ENCODE measurements at places on chromosomes 1 and 21.
A peak's percentile ranks its signal among the peaks of the same experiment; 100 is the strongest.

DNA sequence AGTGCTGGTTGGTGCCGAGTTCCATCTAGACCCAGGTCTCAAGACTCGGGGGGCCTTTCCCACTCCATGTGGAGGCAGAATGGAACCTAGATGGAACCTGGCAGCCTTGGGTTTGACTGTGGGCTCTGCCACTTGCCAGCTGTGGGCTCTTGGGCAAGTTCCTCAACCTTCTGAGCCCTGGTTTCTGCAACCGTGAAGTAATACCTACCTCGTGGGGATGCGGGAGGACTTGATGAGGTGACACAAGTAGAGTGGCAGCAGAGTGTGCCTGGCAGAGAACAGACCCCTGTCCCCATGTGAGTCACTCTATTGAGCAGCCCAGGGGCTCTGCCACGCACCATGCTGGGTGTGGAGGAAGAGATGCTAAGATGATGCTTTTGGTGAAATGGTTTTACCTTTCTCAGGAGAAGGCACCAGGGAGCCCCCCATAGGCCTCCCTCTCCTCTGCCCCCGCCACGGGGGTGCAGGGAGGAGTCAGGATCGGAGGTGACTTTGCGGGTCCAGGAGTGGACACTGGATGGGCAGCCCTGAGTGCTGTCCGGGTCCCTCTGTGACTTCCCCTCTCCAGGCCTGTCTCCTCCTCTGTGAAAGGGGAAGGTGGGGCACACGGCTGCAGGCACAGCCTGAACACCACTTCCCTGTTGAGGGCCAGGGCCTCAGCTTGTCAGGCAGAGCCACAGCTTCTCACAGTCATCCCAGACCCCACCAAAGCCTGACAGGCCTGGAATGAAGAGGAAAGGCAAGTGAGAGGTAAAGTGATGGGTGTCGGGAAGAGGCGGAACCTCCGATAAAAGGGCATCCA is 36.7 kb upstream of the EDN2 start:
- no peak for DNase-seq

- DNase-seq = no peak
Measured at GRCh38 chr1:20678599-20678998, 17.4 kb upstream of the DDOST start.

GRCh38 chr1:22567197-22567596 is 3.9 kb downstream of the EPHA8 start:
- no peak for DNase-seq

DNA sequence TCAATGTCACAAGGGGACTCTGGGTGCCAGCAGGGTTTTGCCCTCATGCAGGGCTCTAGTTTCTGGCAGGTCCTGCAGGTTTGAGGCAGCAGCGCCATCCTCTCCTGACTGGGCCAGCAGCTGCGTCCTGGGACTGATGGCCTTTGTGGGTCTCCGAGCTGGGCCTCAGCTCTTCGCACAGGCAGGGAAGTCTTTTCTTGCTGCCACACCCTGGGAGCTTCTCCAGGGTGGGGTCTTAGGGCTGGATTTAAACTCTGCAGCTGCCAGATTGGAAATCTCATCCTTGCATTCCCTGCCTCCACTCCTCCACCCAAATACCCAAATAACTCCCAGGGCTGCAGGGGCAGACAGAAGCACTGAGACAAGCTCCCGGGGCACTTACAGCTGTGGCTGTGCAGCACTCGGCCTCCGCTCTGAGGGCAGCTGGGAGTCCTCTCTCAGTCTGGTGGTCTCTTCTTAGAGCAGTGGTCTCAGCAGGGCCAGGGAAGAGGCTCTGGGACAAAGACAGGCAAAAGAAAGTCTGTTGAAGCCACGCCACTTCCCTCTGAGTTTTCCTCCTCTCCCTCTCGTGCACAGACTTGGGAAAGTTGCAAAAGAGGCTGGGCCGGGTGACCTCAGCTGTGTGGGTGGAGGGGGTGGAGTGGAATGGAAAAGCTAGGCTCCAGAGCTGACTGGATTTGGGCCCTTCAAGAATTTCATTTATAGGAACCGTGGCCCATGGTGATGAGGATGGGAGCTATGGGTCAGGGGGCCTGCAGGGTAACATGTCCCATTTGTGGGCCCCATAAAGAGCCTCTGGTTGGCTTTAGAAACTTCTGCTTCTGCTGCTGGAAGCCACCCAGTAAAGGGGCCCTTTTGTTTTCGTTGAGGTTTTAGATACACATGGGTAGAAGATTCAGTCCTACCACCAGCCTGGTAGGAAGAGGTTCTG is at the start of gene RAB7B:
TSS of gene RAB7B (minus strand) at position 525 of the 931 bp plus-strand sequence. CDS start 9,260 bp downstream, outside the sequence.
- no peak for DNase-seq

- no peak for DNase-seq
Measured at GRCh38 chr1:247961791-247962190, 3.2 kb upstream of the OR2AK2 start.

- no peak for DNase-seq
Measured at GRCh38 chr1:46615735-46616134, 876 bp downstream of the MOB3C start.

DNA sequence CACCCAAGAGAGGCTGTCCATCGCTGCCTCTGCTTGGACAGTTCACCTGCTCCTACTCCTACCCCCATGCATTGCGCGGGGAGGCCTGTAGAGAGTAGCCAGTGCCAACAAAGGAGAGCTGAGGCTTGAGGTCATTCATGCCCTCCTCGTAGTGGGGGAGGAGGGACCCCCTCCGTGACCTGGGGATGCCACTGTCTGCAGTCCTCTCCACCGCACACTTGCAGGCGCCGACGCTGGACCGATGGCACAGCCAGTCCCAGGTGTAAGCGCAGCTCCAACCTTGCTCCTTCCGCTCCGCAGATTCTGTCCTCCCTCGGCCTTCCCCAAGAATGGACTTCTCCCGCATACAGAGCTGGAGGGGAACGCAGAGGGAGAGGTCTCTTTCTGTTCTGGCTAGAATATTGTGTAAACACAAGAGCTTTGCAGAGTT is 672 bp upstream of the PHLDA3 start:
- no peak for DNase-seq

- no peak for DNase-seq
Measured at GRCh38 chr1:234398849-234399381, 25.7 kb downstream of the COA6 start.

- DNase-seq = no peak
Measured at GRCh38 chr1:40438391-40439015, 11.8 kb upstream of the ZFP69B start.

DNA sequence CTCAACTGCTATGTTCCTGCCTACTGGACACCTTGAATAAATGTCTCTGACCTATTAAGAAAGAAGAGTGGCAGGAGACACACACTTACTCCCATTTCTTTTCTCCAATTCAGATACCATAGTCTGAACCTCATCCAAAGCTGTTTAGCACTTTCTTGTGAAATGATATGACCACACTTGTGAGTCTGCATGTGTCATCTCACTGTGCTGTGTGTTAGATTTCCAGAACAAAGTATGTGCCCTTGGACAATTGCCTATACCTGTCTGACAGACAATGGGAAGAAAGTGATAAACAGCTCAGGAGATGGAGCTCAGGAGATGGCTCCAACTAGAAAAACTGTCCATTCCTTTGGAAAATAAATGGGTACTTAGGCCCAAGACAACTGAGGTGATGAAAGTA is 48.4 kb downstream of the USP48 start:
- DNase-seq = no peak

- DNase-seq = no peak
Measured at GRCh38 chr1:196442366-196442765, 165.9 kb downstream of the KCNT2 start.

DNA sequence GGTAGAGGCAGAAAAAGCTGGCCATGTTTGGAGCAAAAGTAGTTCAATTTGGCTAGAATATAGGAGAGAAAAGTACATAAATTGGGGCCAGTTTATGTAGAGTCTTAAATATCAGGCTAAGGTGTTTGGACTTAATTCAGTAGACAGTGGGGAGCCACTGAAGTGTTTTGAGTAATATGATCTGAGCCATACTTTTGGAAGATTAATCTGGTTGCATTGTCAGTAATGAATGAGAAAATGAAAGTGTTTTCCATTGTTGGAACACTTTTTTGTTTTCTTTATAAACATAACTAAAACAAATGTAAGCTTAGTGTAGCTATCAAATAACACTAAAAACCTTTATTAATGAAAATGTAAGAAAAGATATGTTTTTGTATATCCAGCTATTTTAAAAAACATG is 42.1 kb downstream of the POU2F1 start:
- DNase-seq = no peak

- no peak for DNase-seq
Measured at GRCh38 chr21:15508554-15508953, 221.2 kb upstream of the USP25 start.

DNA sequence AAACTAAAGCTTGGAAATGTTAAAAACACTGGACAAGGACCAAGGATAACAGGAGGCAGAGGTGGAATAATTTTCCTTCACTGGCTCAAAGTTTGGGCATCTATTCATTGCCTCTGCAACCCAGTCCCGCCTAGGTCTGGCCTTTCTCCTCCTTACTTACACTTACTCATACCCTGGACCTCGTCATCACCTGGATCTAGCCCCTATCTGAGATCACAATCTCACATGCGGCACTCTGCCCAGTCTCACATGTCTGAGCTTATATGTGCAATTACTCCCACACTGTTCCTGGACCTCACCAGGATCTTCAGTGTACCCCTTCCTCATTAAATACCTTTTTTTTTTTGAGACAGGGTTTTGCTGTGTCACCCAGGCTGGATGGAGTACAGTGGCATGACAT is 37.6 kb downstream of the NVL start:
- no peak for DNase-seq

DNA sequence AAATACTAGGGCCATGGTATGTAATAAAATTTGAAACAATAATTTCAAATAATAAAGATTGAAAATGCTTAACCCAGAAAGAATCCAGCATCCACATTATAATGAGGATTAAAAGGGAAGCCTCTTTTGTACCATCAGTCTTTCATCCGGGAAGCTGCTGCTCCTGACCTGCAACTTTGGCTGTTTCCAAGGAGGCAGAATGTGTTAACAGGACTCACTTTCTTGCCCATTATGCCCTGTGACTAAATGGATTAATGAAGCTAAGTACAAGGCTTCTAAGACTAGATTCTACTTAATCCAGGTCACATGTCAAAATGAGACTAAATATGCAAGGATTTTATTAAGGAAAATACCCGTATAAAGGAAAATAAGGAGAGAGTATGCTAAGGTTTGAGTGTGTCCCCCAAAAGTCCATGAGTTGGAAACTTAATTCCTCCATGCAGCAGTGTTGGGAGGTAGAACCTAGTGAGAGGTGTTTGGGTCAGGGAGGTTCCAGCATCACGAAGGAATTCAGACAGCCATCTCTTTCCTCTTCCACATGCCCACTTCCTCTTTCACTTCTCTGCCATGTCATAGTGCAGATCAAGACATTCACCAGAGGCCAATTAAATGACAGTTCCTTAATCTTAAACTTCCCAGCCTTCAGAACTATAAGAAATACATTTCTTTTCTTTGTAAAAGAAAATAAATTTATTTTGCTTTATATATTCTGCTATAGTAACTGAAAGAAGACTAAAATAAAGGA is 27.7 kb downstream of the FMO2 start:
- DNase-seq = peak; percentile 25

DNA sequence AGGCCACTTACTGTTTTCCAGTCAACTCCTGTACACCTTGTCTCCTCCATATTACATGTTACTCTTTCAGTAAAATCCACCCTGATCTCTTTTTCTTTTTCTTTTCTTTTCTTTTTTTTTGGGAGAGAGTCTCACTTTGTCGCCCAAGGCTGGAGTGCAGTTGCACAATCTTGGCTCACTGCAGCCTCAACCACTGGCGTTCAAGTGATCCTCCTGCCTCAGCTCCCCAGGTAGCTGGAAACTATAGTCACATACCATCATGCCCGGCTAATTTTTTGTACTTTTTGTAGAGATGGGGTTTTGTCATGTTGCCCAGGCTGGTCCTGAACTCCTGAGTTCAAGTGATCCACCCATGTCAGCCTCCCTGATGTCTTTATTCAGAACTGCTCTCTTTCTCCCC is 57.8 kb downstream of the CYYR1 start:
- DNase-seq = no peak

- no peak for DNase-seq
Measured at GRCh38 chr1:37449936-37450335, 24.4 kb upstream of the ZC3H12A start.

- no peak for DNase-seq
Measured at GRCh38 chr1:113488576-113489177, 98.4 kb downstream of the MAGI3 start.
